ENCODE measurements at places on chromosomes 5 and 9.

GRCh38 chr9:85713897-85714296 is 27.9 kb downstream of the AGTPBP1 start:
- DNase-seq = no peak

GRCh38 chr5:18380729-18381362 is 746.6 kb downstream of the TAF11L14 start:
- DNase-seq = no peak

DNA sequence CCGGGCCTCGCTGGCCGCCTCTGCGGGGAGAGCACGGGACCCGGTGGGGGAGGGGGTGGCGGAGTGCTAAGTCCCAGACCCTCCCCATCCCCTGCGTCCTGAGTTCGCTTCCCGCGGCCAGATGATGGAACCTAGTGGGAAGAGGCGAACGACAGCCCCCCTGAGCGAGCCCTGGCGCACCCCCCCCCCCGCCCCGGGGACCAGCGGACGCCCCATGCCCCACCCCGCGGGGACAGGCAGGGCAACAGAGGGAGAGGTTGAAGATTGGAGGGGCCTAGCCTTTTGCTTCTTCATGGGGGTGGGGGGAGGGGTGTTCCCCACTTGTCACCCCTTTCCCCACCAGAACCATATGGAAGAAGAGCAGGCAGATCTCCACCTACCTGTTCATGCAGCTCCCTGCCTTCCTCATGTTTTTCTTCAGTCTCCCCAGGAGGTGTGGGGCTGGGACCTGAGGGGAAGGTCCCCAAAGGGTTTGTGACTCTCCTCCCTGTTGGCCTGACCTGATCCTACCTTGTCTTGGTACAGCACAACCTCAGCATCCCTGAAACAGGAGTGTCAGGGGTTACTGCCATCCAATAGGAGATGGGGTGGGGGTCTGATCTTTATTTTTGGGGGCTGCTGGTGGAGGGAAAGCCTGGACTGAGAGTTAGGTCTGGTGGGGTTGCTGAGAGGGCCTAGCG is 485 bp downstream of the FAM53C start:
- peak; percentile 30 for DNase-seq

GRCh38 chr9:135601988-135602387 is 37.4 kb downstream of the GLT6D1 start:
- DNase-seq = no peak

DNA sequence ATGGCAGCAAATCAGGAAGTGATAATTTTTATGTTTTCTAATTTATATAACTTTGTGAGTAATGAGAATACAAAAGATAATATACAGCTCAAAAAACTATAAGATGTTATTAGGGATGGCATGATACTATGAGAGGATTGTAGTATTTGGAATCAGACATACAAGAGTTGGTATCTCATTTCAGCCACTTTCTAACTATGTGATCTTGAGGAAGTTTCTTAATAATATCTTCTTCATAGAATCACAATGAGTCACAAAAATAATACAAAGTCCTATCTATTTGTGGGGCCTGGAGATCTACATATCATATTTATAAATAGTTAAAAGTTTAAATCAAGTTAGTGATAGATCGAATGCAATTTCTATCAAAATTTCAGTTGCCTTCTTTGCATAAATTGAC is 23.7 kb upstream of the TMED7 start:
- no peak for DNase-seq

DNA sequence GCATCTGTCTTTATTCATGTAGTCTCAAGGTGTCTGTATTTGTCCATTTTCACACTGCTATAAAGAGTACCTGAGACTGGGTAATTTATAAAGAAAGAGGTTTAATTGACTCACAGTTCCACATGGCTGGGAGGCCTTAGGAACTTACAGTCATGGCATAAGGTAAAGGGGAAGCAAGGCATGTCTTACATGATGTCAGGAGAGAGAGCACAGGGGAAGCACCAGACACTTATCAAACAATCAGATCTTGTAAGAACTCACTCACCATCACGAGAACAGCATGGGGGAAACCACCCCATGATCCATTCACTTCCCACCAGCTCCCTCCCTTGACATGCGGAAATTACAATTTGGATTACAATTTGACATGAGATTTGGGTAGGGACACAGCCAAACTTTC is 44.2 kb downstream of the NLN start:
- DNase-seq = no peak

DNA sequence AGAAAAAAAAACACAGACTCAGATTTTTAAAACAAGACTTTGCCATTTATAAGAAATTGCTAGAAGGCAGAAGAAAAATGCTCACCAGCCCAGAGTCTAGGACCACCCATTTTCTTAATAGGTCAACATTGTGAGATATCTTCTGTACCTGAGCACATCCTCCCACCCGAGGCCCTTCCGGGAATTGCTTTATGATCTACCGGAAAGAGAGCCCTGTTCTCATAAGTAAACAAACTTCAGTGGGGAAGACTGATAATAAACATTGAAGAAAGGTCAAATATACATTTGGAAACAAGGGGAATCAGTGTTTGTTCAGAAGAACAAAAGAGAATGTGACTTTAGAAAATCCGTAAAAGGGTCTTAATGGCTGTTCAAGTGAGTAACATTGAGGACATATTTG is 44.4 kb downstream of the PRKACG start:
- DNase-seq = no peak

DNA sequence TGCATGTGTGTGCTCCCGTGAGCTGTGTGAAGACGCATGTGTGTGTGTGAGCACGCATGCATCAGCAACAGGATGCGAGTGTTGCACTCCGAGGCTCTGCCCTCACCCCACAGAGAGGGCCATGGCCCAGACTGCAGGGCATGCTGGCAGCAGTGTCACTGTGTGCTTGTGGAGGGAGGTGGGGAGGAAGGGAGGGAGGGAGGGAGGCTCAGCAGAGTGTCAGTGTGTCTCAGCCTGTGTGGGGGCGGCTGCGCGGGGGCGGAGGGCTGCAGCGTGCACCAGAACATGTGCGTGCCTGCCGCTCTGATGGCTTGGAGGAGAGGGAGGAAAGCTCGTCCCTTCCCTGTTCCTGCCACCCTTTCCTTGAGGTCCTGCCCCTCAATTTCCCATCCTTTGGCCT is 5.3 kb downstream of the CAMK2A start:
- DNase-seq = no peak

- peak; percentile 35 for DNase-seq
Measured at GRCh38 chr9:84759300-84759750, 89.8 kb downstream of the NTRK2 start.

DNA sequence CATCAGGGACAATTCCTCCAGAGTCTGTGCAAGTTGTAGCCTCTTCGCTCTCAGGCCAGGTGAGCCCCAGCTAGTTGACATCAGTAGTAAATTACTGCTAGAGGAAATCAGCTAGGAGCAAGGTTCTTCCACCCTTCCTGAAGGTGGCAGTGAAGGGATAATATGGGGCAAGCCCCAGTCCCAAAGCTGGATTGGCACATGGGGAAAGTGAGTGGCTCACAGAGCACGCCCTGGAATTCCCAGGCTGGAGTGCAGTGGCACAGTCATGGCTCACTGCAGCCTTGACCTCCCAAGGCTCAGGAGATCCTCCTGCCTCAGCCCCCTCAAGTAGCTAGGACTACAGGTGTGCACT is 82.1 kb downstream of the CYFIP2 start:
- no peak for DNase-seq

GRCh38 chr9:123954518-123955280 is 24.8 kb upstream of the DENND1A start:
- DNase-seq = no peak

GRCh38 chr5:158679221-158679641 is 420.5 kb downstream of the EBF1 start:
- no peak for DNase-seq

- DNase-seq = no peak
Measured at GRCh38 chr5:152270096-152270495, 135.0 kb downstream of the NMUR2 start.

DNA sequence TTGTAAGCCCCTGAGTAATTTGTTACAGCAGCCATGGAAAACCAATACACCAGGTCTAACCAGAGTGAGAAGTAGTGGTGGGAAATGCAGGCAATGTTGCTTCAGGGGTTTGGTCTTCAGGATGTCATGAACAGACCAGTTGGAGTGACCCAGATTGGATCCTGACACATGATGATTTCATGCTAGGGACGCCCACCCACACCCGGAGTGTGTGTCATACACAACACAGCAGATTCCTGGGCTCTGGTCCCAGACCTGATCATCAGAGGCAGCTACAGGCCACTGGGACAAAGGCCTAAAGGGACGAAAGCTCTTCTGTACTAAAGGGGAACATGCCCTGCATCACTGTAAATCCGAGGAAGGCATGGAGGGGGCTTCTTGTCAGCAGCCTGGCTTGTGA is 194.2 kb downstream of the NSG2 start:
- DNase-seq = no peak

GRCh38 chr9:72674961-72675360 is 153.6 kb downstream of the TMC1 start:
- no peak for DNase-seq

DNA sequence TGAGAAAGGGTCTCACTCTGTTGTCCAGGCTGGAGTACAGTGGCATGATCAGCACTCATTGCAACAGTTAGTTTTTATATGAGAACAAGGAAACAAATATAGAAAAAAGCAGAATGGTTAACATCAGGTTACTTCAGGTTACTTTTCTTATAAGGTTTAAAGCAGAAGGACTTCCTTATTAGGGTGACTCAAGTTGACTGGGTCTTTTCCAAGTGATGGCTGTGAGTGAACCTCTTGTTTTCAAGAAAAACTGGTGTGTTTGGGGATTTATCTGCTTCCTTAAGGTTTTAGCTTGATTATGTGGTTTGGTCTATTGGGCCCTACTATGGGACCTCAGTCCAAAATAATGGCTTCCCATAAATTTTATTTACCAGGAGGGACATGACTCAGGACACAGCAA is 99.2 kb downstream of the ARRDC3 start:
- DNase-seq = no peak

GRCh38 chr5:180311216-180311615 is 19.3 kb upstream of the MAPK9 start:
- DNase-seq = no peak

GRCh38 chr9:36163049-36163785 is 6.0 kb upstream of the CCIN start:
- no peak for DNase-seq

DNA sequence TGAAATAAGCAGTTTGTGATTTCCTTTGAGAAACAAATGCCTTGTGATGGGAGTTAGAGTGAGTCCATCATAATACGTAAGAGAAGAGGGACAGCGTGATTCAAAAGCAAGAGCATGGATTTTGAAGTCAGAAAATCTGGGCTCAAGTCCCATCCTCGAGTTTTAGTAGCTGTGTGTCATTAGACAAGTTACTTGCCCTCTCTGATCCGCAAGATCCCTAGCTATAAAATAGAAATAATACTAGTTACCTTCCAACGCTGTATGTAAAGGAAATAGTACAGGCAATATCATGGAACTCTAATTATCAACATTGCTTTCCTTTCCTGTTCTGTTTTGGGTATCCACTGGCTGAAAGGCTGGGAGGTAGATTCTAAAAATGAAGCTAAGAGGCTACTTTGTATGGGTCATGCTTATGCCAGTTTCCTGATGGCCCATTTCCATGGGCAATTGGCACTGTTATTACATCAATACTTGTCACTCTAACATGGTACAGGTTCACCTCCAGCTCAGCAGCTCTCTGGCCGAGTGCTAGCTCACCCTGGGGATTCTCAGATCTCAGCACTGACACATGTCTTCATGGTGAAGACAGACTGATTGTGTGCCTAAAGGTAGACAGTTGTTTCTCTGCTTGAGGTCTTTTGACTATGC is 241.7 kb upstream of the KLF4 start:
- DNase-seq = no peak

DNA sequence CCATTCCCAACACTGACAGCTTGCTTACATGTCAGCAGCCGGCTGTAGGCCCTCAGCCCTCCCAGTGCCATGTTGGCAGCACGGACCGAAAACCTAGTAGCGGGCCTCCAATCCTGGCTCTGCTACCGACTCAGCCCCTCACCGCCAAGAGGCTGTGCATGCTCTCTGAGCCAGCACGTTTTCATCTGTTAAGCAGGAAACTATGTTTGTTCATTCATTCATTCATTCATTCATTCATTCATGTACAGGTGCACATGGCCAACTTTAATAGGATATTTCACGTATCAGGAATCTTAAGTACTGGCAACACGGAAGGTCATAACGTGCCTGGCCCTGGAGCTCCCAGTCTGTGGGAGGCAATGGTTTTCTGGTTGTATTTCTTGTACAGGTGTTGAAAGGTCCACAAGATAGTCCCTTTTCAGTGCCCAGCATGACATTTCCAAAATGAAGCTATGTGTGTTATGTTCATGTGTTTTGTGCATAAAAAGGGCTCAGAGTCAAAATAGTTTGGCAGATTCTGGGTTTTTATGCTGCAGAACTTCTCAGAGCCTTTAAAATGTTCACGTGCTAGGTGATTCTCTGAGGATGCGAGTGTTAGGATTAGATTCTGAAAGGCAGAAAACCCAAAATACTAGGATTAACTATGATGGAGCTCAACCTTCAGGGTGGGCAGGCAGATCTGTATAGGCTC is 17.7 kb downstream of the SUSD3 start:
- DNase-seq = no peak

DNA sequence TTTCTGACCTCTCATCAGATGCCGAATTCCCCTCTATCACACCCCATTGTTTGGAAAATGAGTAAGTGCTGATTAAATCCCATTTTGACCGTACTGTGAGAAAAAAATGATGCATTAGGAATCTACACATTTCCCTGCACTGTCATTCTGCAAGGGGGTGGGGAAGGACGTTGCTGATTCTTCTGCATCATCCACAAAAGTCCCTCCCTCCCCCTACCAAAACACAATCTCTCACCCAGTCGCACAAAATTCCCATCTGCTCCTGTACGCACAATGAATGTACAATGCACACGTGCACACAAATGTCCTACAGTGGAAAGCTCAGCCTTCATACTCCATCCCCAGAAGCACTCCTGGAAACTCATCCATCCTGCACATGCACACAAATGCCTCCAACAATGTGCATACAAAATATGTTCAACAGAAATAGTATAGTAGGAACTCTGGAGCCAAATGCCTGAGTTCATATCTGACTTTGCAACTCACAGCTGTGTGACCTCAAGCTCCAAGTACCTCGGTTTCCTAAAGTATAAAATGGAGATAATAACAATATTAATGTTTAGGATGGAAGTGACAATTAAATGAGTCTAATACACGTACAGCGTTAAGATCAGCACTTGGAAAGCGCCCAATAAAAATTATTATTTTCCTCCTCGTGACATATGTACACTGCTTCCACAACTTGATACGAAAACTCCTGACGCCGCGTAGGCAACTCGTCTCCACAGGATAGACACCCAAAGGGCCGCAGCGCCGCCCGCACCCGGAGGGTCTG is 809 bp downstream of the TNIP1 start:
- peak; percentile 62 for DNase-seq

GRCh38 chr5:148684528-148684927 is 30.2 kb upstream of the HTR4 start:
- DNase-seq = no peak

GRCh38 chr5:179974946-179975712 is 67.4 kb upstream of the TBC1D9B start:
- DNase-seq = peak; percentile 25

- no peak for DNase-seq
Measured at GRCh38 chr5:124704594-124705284, 41.7 kb downstream of the ZNF608 start.
